ENCODE measurements at places on chromosomes 3 and 15.

GRCh38 chr15:56353740-56354139 is 11.5 kb upstream of the TEX9 start:
- no peak for DNase-seq

GRCh38 chr3:182490596-182491491 is 302.5 kb upstream of the ATP11B start:
- no peak for DNase-seq

GRCh38 chr15:72796515-72797337 is 13.2 kb upstream of the ADPGK start:
- DNase-seq: peak; percentile 66

DNA sequence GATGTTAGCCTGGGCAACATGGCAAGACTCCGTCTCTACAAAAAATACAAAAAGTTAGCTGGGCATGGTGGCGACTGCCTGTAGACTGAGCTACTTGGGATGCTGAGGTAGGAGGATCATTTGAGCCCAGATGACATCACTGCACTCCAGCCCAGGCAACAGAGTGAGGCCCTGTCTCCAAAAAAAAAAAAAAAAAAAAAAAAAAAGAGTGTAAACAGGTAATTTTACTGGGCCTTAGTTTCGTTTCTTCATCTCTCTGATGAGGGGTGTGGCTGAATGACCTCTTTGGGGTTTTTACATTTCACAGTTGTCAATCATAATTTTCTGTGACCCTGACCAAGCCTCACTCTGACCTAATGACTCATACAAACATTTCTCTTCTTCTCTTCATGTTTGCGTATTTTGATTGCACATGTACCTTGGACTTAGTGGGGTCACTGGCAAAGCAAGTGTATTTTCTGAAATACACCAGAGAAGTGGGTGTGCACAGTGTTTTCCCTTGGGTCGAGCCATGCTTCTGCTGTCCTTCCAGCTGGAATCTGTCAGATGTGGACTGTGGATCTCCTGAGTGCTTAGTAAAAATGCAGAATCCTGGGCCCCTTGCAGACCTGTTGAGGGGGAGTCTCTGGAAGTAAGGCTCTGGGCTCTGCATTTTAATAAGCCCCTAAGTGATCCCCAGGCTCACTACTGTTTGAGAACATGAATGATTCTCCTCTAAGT is 140.5 kb downstream of the FNDC3B start:
- no peak for DNase-seq

DNA sequence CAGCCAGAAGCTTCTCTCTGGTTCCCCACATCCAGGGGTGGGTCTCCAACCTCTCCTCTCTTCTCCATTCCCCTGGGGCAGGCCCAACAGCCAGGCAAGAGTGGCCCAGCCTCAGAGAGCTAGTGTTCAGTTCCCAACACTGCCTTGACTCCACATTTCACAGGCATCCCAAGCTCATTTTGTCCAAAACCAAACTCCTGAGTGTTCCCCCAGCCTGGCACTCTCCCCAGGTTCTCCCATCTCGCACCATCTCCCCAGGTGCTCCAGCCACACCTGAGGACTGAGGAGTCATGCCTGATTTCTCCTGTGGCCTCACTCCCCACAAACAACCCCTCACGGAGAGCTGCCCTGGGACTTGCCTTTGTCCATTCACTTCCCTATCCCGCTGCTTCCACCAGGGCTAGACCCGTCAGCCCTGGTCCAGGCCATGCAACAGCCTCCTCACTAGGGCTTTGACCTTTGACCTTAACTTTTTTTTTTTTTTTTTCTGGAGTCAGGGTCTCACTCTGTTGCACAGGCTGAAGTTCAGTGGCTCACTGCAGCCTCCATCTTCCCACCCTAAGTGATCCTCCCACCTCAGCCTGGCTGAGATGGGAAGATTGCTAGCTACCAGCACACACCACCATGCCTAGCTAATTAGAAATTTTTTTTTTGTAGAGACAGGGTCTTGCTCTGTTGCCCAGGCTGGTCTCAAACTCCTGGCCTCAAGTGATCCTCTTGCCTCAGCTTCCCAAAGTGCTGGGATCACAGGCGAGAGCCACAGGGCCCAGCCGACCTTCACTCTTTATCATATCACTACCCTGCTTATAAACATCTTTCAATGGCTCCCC is 3.9 kb upstream of the CSK start:
- DNase-seq: no peak

GRCh38 chr3:81242871-81243270 is 518.6 kb downstream of the GBE1 start:
- DNase-seq: no peak

DNA sequence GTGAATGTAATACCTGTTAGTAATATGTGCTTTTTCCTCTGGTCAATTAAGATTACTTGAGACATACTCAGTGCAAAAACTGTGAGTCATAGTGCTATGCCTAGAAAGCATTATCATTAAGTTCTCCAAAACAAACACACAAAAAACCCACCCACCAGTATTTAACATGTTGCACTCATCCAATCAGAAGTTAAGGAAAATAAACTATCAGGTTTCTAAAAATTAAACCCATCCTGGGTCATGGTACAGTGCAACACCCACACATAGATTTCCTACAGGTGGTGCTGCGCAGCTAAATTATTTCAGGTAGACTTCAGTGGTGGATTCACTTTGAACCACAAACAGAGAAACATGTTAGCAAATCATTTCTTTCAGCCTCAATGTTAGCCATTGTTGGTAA is 264.4 kb upstream of the VEPH1 start:
- no peak for DNase-seq

GRCh38 chr3:136751316-136752171 is 634 bp downstream of the STAG1 start:
- peak; percentile 79 for DNase-seq

- DNase-seq: peak; percentile 46
These were observed 653 bp upstream of the WDR6 start for GRCh38 chr3:49006408-49007067.

GRCh38 chr3:138370321-138370720 is 21.9 kb downstream of the MRAS start:
- DNase-seq: no peak

DNA sequence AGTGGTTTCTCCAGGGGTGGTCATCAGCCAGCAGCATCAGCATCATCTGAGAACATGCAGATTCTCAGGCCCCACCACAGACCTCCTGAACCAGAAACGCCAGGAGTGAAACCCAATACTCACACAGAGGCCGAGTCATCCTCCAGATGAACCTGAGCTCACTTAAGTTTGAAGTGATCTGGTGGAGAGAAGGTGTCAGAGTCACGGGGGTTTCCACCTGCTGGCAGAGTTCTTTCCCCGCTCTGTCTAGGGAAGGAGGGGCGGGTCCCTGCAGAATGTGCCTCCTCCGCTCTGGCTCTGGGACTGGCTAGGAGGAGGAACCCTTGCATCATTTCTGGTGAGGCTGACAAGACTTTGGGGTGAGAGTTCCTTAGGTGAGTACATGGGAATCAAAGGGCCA is 13.3 kb upstream of the KIF23 start:
- no peak for DNase-seq

DNA sequence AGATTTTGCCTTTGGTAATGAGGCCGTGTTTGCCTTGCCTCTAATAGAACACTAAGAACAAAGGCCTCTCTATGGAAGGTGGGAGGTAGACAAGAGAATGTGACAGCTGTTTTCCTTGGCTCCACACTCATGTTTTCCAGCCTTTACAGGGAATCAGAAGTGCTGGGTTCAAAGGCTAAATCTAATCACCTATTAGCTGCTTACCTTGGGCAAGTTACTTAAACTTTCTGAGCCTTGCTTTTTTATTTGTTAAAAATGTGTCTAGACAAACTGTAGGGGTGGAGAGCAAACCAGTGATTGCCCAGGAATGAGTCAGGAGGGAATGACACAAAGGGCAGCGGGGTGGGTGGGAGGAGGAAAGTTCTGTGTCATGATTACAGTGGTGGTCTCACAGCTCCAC is 179.0 kb downstream of the P3H2 start:
- DNase-seq: no peak

DNA sequence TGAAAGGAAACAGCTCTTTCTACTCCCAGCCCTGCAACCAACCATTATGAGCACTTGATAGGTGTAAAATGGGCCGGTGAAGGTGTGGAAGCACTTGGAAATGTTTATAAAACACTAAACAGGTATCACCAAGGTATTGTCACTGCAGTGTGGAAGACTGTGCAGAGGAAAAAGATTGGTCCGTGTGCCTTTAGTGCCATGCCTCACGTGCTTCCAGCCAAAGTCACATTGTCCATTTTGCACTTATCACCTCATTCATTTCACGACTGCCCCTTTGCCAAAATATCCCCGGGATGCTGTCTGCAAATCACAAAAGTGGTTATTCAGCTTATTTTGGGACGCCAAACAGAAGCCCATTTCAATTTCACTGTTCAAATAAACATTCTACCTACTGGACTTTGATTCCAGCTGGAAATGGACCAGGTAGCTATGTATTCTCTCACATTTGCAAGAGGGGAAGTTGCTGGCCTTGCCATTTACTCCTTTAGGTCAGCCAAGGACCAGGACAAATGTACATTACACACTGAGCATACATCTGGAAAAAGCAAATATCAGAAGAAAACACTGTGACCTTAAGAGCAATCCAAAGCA is 58.4 kb downstream of the ARRDC4 start:
- DNase-seq: no peak

- DNase-seq: no peak
These were observed 576.4 kb downstream of the FHIT start for GRCh38 chr3:60674870-60675269.

- no peak for DNase-seq
These were observed 439.9 kb upstream of the NAALADL2 start for GRCh38 chr3:174419216-174419615.

- no peak for DNase-seq
These were observed 244.0 kb downstream of the OCA2 start for GRCh38 chr15:27855137-27855536.

DNA sequence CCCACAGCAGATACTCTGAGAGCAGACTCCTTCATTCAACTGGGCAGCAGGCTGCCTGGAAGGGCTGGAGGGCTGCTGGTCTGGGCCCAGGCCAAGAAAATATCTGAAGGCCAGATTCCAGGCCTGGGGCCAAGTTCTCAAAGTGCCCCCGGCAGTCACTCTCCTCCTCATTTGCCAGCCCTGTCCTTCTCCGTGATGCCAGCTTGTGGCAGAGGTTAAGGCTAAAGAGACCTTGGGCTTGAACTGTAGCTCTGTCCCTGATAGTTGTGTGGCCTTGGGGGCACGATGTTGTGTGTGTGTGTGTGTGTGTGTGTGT is 39.0 kb downstream of the FAM3D start:
- no peak for DNase-seq

GRCh38 chr3:127684871-127685707 is 12.3 kb downstream of the ABTB1 start:
- DNase-seq: no peak

DNA sequence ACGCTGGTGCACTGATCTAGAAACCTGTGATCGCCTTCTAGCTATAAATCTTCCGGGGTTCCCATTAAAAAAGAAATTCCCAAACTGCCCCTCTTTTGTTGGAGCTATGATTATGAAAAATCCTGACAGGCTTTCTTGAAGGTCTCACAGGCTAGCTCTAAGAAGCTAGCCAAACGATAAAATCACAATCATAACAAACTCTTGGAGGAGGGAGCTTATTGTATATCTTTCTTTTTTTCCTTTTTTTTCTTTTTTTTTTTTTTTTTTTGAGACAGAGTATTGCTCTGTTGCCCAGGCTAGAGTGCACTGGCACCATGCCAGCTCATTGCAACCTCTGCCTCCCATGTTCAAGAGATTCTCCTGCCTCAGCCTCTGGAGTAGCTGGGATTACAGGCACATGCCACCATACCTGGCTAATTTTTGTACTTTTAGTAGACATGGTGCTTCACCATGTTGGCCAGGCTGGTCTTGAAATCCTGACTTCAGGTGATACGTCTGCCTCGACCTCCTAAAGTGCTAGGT is 72.0 kb downstream of the MYO1E start:
- no peak for DNase-seq

DNA sequence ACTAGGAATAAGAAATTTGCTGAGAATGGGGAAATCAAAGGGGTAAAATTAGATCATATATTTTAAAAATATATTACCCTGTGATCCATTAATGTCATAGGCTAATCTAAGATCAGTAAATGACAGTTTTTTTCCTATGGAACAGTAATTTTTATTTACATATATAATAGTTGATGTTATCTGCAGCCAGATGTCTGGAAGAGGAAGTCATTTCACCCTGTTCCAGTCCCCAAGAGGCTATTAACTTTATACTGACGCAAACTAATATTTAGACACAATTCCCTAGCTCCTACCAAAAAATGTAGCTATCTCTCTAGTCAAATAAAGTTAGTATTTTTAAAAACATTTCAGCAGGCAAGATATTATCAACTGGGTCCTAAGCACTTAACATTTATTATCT is 558.0 kb downstream of the MECOM start:
- no peak for DNase-seq

GRCh38 chr3:113265231-113265630 is 53.9 kb downstream of the BOC start:
- no peak for DNase-seq
